ENCODE measurements at places on chromosomes 11 and 22.

DNA sequence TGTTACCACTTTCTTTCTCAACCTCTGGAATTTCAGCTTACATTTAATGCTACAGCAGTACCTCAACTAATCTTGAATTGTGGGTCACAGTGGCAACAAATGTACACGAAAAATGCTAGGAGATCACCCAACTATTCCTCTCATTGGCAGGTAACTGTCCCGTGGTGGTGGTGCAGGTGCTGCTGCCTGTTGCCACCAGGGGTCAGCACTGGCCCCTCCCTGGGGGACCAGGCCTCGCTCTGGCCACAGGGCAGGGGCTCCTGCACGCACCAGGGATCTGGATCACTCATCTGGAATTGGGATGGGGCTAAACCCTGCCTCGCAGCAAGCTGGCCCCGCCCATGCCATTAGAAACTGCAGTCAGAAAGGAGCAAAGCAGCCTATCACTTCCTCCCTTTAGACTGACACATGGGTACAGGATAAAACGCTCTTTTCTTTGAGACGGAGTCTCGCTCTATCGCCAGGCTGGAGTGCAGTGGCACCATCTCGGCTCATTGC is 6.9 kb upstream of the POLDIP3 start:
- peak; percentile 16 for DNase-seq

GRCh38 chr11:101840704-101841103 is 74.1 kb upstream of the CEP126 start:
- no peak for DNase-seq

DNA sequence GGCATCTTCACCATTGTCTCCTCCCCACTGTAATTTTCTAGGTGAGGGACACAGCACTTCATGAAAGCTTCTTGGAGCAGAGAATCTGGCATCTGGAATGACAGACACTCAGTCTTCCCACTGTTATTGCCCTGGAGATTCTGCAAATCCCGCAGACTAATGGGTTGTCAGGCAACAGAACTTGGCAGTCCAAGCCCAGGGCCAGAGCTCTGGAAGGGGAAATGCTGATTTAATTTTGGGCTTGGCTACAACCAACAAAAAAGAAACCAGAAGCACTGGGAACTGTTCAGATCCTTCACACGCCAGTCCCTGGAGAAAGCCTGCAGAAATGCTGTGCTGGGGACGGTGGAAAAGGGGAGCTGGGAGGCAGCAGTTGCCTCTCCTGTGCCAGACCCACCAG is 71.5 kb upstream of the BID start:
- DNase-seq: no peak

DNA sequence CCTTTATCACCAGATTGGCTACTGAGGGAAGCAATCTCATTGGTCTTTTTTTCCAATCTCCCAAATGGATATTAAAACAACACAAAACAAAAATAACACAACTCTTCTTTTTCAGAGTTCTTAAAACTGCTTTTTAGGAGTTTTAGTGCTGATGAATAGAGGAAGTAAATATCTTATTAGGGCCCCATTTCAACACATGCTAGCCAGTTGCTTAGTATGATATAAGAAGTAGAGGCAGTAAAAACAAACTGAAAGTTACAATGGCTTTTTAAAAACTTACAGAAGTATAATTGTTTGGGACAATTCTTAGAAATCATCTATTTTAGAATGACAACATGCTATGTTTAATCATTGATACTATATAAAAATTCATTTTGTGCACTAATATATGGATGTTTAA is 3.4 kb downstream of the C11orf71 start:
- DNase-seq: no peak

DNA sequence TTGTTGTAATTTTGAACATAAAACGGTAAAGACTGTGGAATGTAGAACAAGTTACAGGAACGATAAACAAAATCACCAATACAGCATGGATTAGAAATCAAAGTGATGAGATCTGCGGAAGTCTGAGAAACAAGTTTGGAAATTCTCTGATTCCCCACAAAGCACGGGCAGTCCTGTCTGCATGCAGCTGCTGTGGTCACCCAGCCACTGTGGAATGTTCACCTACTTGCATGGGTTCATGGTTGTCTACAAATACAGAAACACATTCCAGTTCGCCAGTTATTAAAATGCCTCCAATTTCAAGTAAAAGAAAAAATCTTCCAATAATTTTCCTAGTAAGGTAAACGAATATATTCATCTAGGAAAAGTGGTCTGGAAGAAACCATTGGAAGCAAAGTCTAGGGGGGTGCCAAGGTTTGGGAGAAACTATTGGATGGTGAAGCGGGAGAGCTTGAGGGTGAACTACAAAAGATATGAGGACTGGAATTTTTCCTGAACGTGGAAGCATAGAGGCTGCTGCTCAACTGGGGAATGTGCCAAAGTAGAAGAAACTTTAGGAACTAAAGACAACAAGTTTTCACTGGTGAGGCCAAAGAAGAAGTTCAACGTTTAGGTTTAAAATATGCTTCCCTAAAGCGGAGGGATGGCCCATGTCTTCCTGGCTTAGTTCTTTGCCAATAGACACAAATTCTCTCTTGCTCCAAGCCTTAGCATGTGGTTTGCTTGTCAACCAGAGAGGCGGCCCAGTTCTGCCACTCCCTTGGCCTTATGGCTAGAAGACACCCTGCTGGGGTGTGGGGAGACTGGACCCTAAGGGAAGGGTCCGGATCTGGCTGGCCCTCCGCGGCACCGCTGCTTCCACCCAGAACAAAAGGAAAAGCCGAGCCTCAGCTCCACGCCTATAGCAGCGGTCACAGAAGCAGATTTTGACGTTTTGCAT is 70.2 kb downstream of the CTTN start:
- DNase-seq: no peak

- no peak for DNase-seq
Measured at GRCh38 chr11:128572965-128573364, 14.4 kb downstream of the ETS1 start.

DNA sequence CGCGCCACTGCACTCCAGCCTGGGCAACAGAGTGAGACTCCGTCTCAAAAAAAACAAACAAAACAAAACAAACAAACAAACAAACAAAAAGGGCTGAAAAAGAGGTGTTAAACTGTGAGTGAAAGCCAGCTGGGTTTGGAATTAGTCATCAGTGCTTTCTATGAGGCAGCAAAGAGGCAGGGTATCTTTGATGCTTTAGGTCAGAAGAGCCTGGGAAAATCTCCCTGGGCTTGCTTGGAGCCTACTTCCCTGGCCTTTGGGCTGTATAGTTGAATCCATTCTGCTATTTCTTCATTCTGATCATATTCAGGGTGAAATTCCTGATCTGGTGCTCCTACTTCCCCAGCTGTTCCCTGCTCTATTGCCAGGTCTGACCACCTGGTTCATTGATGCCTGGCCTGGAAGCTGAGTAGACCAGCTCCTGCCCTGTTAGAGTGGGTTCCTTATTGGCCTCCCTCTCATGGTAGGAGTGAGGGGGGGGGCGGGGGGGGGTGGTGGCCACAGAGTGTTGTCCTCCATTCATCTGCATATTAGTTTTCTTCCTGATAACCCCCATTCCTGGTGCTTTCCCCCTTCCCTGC is 65.6 kb downstream of the INSC start:
- DNase-seq: no peak

- DNase-seq: no peak
Measured at GRCh38 chr11:102513869-102514268, 16.7 kb downstream of the MMP7 start.

DNA sequence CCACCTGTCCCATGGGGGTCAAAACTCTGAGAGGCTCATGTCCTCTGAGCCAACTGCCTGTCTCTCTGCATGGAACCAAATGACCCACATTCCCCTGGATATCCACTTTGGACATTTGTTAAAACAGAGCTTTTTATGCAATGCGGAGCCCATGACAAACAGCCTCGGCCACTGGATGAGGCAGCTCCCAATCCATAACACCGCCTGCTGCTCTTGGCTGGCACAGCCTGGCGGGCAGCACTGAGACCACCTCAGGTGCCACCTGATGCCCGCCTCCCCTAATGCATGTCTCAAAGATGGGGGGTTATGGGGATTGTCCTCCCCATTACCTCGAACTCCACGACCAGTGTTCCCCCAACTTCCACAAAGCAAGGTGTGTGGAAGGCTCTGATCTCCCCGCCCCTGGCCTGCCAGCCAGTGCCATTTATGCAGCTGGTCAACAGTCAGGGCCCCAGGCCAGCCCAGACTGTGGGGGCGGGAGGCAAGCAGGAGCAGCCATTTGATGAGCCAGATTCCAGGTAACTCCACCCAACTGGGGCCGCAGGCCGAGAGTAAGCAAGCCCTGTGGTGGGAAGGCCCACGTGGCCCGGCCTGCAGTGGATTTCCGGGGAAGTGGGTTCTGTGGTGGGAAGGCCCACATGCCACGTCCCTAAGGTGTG is 84.2 kb downstream of the PHF21B start:
- no peak for DNase-seq

DNA sequence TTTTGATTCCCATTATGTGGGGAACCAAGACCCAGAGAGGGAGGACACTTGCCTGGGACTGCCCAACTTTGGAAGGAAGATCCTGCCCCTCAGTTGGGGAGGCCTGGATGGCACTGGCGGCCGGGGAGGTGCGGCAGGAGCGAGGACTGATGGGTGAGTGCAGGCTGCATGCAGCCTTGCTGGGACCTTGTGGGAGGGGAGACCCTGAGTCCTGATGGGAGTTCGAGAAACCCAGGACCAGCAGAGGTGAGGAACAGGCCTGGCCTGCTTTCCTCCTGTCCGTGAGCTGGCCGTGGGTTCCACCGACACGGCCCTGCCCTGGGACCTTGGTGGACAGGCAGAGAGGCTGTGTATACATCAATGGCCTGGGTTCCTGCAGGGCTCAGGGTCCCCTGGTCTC is 19.3 kb upstream of the SMIM38 start:
- DNase-seq: no peak

DNA sequence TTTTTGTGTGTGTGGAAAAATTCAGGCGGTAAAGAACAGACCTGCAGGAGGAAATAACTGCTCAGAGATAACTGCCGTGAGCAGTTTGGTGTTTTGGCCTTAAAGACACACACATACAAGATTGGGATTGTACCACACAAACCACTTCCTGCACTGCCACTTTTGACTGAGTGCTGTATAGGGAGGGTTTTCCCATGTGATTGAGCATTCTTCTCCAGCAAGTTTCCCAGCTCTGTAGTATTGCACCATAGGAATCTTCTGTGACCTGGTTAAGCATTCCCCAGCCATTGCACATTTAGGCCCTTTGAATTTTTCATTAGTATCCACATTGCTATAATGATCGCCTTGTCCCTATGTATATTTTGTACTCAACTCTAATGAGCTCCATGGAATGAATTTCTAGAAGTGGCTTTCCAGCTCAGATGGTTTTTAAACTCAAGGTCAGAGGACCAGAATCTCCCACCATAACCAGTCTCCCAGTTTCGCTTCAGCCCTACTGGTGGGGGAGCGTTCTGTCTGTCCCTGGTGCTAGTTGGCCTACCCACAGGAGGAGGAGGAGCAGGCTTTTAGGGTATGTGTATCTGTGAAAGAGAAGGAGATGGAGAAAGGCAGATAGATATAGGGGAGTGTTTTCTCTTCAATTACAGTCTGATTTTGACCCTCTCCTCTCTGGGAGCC is 9.3 kb downstream of the CD82 start:
- DNase-seq: no peak

DNA sequence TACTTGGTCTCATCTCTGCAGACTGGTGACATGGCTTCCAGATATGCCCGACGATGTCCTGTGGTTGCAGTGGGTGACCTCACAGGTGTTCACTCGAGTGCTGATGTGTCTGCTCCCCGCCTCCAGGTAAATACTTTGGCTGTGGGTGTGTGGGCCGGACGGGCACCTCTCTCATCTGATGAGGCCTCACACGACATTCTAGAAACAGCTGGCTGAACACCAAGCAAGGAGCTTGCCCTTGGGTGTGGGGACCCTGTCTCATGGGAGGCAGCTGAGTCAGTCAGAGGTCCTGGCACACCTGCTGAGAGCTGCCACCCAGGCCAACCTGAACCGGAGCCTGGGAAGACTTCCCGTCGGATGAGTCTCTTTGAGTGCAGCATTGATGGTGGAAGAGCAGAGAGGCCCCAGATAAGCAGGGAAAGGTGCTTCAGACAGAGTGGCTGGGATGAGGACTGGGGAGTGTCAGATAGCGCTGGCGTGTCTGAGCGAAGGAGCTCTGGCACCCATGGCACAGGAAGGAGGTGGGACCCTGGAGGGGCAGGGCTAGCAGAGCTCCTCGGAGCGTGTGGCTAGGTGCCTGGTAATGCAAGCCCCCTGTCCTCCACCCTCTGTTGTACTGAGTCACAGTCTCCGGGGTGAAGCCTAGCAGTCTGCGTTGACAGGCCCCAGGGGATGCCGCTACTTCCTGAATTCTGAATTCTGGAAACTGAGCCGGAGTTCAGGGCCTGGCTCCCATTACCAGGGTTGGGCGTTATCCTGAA is 10.4 kb upstream of the SAMM50 start:
- DNase-seq: no peak

DNA sequence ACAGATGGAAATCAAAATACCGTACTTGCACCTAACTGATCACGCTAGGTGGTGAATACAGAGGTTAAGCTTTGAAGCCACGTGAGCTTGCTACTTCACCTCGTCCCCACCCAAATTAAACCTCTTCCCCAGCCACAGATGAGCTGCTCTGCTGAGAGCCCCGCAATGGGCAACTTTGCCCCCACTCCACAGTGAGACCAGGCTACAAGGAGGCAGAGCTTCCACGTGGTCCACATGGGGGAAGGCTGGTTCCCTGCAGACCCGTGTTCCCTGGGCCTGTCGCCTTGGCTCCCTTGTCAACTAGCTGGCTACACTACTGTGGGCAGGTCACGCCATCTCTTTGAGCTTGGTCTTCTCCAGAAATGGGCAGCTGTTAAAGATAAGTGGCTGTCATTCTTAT is 10.9 kb downstream of the CD5 start:
- no peak for DNase-seq

- DNase-seq: peak; percentile 84
Measured at GRCh38 chr11:66883016-66883965, 26.4 kb downstream of the LRFN4 start.

GRCh38 chr11:9568161-9568853 is 5.2 kb upstream of the WEE1 start:
- DNase-seq: no peak

DNA sequence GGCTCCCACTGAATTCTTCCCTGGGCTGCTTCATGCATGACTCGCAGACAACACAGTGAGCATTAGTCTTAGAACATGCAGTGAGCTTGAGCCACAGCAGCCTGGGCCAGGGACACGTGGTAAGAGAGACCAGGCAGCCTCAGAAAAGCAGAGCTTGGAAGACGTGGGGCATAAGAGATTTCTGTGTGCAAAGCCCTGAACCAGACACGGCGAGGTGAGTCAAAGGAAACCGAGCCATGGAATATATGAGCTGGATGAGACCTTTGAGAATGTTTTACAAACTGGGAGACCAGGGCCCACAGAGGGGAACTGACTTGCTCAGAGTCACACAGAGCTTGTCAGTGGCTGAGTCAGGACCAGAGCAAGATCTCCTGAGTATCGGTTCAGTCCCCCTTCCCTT is 8.5 kb upstream of the FXYD6 start:
- no peak for DNase-seq

GRCh38 chr11:123185326-123185725 is 9.7 kb downstream of the CLMP start:
- no peak for DNase-seq

GRCh38 chr11:68013611-68014156 is 3.6 kb downstream of the ALDH3B1 start:
- DNase-seq: no peak

Measured in NCI-H2171 treated with DMSO at 0.1 percent for 48 hours (cell line).